Stimulated activated CD4-positive, alpha-beta T cell treated with anti-CD3 and anti-CD28 coated beads, Interleukin-4, amount 100 ng/mL, for 4 hours (primary cell): ENCODE measurements at places on chromosomes 3 and 15.

DNA sequence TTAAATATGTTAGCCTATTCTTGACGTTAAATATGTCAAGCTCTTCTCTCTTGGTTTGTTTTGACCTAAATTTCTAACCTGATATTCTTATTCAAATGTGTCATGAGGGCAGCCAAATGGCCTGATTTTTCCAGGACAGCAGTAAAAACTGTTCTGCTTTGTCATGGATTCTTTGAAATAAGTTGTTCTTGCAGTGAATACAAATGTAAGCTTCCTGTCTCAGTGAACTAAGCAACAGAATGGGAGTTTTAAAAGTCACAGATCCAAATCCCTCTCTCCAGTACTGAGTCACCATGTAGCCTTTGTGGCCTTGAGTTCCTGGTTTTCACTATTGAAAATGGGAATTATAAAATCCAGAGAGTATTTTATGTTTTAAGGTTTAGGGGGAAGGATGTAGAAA is 301.8 kb downstream of the NLGN1 start:
- DNase-seq = no peak

DNA sequence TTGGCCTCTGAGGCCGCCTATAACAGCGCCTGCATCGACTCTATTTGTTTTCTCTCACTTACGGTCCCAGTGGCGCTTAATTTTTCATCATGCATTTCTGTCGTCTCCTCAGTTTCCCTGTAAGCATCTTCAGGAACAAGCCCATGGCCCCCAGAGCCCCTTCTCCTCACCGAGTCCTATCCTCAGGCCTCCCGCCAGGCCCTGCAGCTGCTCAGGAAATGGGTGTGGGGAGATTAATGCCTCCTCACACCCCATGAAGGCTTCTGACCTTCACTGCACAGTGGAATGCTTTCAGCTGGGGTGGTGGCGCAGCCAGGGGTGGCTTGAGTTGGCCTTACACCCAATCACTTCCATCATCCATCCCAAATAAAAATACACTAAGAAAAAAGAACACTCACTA is 260.4 kb downstream of the FAM43A start:
- no peak for DNase-seq

DNA sequence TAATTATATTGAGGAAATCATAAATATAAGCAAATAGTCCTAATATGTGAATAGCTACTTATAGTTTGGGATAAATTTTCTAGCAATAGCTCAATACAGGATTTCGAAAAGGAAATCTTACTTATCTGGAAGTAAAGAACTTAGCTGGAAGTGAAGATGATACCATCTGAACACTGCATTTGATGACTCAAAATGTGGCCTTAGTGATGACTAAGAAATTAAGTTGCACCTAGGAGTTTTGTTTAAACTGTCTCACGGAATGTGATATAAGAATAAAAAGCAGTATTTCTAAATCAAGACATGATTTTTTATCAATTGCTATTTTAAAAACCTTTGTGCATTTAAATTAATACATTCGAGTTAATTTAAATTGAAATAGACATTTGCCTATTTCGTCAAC is 91.2 kb downstream of the EOMES start:
- no peak for DNase-seq

- DNase-seq = no peak
Measured at GRCh38 chr3:47318916-47319315, 36.2 kb downstream of the KLHL18 start.

DNA sequence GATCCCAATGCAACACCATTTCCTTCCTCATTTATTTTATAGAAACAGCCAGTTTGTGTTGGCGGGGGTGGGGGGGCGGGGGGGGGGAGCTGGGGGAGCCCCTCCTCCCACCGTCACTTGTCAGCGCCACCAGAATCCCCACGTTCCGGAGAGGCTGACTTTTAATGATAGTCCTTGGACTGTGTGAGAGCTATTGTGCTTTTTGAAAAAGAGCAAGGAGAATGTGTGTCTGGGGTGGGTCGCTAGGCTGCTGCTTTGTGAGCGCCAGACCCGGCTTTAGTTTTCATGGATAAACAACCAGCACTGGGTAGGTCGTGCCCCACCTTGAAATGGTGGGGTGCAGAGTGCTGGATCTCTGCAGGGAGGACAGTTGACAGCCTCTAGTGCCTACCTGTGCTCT is 135.0 kb upstream of the ONECUT1 start:
- no peak for DNase-seq

GRCh38 chr3:106272302-106272701 is 403.5 kb upstream of the CBLB start:
- DNase-seq = no peak

- DNase-seq = no peak
Measured at GRCh38 chr15:87557881-87558280, 698.7 kb downstream of the NTRK3 start.

DNA sequence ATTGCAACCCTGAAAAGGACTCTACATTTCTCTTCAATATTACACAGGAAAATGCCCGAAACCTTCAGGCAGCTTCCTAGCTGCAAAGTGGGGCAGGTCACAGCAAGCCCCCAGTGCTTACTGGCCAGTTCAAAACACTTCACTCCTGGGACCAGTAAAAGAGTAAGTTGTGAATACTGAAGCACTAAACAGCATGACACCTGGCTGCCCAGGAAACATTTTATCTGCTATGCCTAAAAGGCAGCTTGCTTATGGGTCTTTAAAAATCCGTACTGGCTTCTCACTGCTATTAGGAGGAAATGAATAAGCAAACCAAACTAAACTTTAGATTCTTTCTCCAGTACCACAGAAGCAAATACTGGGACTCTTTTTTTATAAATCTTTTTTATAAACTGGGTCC is 457.9 kb upstream of the ALCAM start:
- DNase-seq = no peak

DNA sequence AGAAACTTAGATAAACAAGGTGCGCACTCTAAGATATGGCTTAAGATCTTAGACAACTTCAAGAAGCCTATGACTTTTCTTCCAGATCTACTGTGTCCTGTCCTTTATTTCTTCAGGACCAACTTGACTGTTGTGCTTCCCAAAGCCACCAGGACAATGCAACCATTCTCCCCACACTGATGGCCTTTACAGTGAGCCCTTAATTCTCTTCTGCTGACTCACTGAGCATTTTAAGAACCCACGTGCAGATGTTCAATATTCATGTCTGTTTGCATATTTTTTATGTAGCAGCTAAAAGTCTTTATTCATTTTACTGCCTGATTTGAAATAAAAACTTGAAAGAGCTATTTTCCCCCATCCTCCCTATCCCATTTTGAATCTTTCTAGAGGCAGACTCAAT is 103.3 kb upstream of the SLC2A2 start:
- no peak for DNase-seq

- no peak for DNase-seq
Measured at GRCh38 chr15:24856397-24857390, 98.1 kb upstream of the SNRPN start.

DNA sequence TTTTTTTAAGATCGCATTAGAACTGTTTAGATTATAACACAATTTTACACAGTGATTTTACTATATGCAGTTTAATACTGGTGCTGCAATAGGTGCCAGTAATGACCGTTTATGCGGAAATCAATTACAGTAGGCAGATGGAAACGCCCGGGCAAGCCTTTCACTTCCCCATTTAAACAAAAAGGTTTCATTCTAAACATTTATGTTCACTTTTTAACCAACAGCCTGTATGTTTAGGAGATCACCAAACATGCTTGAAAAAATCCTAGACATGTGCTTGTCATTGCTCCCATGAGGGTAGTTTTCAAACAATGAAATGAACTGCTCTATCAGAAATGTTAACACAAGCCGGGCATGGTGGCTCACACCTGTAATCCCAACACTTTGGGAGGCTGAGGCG is 2.7 kb downstream of the BNIP2 start:
- DNase-seq = no peak

GRCh38 chr3:38031022-38031994 is 1.9 kb upstream of the PLCD1 start:
- DNase-seq = peak; percentile 46

DNA sequence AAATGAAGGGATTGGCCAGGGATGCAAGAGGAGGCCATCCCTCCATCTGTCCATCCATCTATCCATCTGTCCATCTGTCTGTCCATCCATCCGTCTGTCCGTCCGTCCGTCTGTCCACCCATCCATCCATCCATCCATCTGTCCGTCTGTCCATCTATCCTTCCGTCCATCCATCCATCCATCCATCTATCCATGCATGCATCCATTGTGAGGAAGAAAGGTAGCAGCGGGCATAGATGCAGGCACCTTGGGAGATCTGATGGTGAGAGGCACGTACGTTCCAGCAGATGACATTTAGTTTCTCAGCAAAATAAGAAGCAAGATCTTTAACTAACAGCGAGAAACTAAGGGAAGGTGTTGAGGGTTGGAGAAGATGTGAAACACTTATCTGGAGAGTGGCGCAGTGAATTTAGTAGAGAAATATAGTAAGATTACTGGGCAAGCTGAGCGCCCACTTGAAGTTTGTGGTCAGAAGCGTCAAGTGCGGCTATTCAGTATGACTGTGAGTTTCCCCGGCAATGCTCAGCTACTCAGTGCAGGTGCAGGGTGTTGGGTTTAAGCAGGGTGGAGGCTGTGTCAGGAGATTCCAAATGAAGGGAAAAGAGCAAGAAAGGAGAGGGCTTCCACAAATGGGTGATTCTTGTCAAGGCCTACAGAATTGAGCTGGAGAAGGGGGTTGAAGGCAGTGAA is 22.4 kb upstream of the SRP14 start:
- no peak for DNase-seq

DNA sequence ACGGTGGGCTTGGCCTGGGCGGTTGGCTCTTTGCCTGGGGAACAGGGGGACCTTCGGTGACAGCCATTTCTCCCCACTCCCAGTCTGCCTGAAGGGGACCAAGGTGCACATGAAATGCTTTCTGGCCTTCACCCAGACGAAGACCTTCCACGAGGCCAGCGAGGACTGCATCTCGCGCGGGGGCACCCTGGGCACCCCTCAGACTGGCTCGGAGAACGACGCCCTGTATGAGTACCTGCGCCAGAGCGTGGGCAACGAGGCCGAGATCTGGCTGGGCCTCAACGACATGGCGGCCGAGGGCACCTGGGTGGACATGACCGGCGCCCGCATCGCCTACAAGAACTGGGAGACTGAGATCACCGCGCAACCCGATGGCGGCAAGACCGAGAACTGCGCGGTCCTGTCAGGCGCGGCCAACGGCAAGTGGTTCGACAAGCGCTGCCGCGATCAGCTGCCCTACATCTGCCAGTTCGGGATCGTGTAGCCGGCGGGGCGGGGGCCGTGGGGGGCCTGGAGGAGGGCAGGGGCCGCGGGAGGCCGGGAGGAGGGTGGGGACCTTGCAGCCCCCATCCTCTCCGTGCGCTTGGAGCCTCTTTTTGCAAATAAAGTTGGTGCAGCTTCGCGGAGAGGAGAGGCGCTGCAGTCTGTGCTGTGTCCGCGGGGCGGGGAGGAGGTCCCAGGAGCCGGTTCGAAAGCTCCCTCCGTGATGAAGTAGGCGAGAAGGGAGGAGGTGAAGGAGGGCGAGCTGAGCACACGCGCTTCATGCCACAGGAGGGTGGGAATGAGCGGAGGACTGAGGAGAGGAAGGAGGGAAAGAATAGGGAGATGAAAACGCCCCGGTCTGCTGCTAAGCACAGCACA is 9.6 kb downstream of the CLEC3B start:
- DNase-seq = peak; percentile 12

- DNase-seq = no peak
Measured at GRCh38 chr15:81411051-81411450, 37.0 kb upstream of the TMC3 start.

DNA sequence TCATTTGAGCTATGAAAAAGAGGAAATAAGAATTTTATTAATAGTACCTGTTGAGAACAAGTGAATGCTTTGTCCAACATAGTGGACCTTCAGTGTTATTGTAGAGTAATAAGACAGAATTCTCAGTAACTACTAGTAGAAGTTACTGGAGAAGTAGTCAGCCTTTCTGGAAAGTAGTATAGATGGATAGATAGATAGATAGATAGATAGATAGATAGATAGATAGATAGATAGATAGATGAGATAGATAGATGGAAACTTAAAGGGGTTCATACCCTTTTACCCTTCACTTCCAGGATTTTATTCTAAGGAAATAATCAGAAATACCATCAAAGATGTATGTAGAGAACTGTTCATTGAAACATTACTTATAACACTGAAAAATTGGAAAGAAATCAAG is 5.2 kb downstream of the FAM162A start:
- DNase-seq = no peak

- DNase-seq = no peak
Measured at GRCh38 chr3:45861043-45861719, 19.3 kb upstream of the LZTFL1 start.

DNA sequence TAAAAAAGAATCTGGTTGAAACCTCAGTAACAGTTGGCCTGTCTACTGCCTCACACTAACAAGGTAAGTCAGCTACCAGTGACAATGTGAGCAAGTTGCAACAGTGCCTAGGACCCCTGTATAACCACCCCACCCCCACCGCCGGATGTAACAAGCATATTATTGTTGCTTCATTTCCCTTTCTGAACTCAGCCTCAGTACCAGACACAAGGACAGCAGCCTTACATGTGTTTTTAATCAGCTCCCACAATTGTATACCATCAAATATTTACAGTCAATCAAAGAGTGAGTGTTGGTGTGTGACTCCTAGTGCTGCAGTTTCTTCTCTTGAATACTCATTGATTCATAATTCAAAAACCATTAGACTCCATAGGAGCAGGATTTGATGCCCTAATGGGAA is 96.4 kb downstream of the PYDC2 start:
- no peak for DNase-seq

DNA sequence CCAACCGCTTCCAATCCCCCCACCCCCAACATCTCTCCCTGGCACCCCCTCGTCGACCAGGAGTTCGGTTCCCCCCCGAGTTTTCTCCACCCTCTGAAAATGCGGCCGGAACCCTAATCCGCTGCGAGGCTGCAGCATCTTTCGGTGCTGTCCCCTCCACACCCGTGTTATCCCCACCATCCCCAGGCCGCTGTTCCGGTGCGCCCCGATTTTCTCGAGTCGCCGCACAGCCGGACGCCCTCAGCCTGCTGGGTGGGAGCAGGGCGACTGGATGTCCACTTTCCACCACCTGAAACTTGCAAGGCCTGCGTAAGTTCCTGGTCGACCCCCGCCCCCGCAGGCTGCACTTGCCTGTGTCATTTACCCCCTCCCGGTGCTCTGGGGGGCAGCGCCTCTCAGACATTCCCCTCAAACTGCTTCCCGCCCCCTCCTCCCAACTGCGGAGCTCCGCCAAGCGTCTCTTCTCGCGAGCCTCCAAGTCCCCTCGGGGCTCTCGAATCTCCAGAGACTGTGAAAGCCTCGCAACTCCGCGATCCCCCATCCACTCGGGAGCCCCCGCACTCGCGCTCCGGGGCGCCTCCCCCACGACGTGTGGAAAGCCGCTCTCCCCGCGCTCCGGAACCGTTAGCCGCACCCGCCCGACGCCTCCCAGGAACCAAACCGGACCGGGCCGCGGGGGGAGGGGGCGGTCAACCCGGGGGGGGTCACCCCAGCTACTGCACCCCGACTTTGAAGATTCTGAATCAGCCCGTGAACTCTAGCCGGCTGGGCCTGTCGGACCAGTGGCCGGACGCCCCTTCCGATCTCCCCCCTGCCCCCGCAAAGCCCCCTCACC is 566 bp downstream of the ETV5 start:
- DNase-seq = no peak

GRCh38 chr3:117610156-117610555 is 900.6 kb downstream of the TUSC7 start:
- DNase-seq = no peak

GRCh38 chr3:41525303-41526064 is 326.2 kb downstream of the CTNNB1 start:
- no peak for DNase-seq

- no peak for DNase-seq
Measured at GRCh38 chr15:35580606-35581005, 34.6 kb upstream of the DPH6 start.

GRCh38 chr3:124281453-124282316 is 289.8 kb upstream of the ROPN1 start:
- no peak for DNase-seq

- no peak for DNase-seq
Measured at GRCh38 chr3:154040283-154040682, 80.9 kb upstream of the ARHGEF26 start.
